ENCODE measurements at places on chromosomes 4 and X.

DNA sequence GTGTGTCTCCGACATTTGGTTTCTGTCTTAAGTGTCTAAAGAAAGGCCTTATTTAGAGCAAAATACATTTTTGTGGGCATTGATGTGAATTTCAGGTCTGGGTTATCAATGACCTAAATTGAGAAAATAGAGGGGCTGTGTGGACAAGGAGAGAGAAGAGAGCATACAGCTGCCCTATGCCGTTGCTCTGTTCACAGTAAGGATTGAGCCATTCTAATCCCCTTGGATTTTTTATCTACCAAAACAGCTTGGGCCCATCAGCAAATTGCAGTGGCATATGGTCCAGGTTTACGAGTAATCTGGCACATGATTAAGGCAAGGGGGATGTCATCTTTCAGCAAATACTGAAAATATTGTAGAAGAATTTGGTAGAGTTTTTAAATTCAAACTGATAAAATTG, 210.2 kb downstream of the ANTXR2 start:
- DNase-seq, result no peak

DNA sequence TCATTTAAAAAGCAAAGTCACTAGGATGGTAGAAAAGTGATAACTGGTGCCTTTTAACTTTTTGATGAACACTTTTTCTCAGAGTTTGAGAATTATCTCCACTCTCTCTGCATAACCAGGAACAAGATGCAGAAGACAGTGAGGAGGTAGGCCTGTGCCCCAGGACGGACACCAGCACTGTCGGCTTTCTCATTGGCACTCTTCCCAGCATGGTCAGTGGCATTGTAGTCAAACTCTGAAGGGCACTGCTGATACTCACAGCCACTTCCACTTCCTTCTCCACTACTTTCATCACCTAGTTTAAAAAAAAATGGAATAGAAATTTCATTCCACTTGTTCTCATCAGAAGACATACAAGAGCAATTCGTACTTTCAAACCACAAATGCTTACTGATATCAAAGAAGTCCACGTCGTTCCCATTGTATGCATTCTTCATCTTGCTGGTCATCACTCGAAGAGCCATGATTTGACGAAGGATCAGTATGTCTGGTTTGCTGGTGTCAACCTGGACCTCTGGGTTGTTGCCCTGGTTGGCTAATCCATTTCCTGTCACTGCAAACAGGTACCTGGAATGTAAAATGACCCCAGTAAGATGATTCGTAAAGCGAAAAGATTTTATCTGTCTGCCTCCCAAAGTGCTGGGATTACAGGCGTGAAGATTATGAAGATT, 84.8 kb upstream of the TFDP3 start:
- no peak for DNase-seq

DNA sequence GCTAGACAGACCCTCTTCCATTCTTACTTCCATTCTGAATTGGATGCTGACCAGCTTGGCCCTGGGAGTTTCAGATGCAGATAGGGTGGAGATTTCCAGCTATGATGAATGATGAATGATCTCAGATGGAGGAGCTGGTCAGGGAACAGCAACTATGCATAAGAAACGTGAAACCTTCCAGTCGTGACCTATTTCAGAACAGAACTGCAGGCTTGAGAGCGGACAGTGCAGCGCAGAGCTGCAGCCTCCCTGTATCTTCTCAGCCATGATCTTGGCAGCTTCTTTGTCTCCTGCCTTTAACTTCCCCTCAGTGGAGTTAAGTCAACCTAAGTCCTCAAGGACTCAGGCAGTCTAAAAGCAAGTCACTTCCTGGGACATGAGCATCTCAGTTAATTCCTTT, 43.3 kb upstream of the HAND2 start:
- no peak for DNase-seq

- no peak for DNase-seq
Measured at GRCh38 chrX:133608406-133608805, 193.1 kb upstream of the GPC4 start.

GRCh38 chr4:151690876-151691275, 69.9 kb downstream of the GATB start:
- DNase-seq, result no peak

DNA sequence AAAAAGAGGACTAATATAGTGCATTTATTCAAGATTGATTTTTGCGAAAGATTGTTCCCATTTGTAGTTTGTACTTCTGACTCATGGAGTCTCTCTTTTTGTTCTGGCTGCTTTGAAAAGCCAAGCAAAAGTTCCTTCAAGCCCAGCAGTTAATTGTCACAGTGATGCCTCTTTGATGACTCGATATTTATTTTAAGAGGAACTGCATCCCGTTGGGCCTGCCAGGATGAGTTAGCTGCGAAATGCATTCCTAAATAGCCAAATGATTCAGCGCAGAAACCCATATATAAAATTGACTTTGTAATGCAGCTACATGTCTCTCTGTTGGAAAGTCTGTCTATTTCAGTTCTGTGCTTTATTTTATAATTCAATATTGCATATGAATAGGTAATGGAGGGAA, 295.1 kb downstream of the GBA3 start:
- DNase-seq, result no peak

DNA sequence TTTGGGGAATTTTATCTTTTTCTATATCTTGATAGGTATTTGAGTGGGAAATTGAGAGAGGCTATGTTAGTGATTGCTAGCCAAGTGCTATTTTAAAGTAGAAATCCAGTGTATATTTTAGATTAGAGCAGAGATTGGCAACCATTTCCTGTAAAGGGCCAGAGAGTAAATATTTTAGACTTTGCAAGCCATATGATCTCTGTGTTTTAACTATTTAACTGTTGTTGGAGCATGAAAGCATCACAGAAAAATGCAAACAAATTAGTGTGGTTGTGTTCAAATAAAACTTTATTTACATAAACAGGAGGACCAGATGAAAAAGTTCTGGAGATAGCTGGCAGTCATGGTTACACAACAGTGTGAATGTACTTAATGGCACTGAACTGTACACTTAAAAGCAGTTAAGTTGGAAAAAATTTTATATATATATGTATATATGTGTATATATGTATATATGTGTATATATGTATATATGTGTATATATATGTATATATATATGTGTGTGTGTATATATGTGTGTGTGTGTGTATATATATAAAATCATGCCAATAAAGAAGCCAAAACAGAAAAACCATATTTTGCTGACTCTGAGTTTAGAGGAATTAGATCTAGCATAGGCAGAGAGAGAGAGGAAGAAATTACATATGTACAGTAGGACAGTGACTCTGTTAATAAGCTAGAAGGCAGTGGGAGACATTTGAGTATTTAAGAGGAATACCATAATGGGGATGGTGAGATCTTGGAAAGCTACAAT, 83.4 kb downstream of the TMEM164 start:
- DNase-seq, result no peak

GRCh38 chr4:183618681-183619080, 40.3 kb downstream of the RWDD4 start:
- no peak for DNase-seq

- no peak for DNase-seq
Measured at GRCh38 chr4:120691106-120691505, 231.4 kb downstream of the PRDM5 start.

DNA sequence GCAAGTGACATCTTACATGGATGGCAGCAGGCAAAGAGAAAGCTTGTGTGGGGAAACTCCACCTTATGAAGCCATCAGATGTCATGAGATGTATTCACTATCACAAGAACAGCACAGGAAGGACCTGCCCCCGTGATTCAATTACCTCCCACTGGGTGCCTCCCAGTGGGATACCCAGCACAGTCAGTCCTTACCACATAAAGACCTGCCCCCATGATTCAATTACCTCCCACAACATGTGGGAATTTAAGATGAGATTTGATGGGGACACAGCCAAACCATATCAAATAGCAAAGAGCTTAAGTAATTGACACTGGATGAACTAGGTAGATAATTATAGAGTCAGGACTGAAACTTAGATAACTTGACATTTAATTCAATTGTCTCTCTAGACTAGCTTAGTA, 85.6 kb downstream of the SLIT2 start:
- DNase-seq, result no peak

GRCh38 chr4:176156656-176157055, 38.7 kb downstream of the SPATA4 start:
- no peak for DNase-seq

DNA sequence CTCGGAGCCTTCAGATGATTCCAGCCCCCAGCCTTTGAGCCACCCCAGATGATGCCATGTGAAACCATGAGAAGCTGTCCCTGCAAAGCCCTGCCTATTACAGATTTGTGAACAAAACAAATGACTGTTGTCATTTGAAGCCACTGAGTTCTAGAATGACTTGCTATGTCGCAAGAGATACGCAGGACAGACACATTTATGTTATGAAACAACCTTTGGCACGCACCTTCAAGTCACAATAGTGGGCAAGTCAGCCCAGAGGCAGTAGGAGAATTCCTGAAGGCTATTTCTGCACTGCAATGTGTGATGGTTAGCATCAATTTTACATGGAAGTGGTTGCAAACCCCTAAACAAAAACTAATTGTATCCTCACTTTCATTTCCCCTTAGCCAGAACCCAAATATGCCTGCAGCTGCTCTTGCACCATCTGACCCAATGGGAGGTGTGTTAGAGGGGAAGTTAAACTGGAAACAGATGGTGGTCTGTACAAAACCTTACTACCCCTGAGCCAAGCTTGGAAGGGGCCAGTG, 174.4 kb upstream of the ATP6AP2 start:
- peak; percentile 46 for DNase-seq

GRCh38 chr4:65789341-65789740, 119.1 kb upstream of the EPHA5 start:
- no peak for DNase-seq

GRCh38 chr4:158863296-158863695, 94.5 kb downstream of the FNIP2 start:
- DNase-seq, result no peak

DNA sequence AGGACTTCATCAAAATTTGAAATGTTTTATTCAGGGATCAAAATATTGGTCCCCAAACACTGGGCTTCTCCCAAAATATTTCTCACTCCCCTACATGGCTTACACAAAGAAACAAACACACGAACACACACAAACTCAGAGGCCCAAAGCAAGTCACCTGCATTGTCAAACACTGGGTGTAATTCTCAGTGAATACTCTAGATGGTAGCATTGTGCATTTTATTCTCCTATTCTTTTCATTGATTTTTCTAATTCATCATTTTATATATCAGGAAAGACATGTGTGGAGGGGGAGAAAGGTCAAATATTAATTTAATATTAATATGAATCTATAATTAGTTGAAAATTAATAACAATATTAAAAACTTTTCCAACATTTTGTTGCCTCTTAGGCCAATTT, 72.3 kb upstream of the TNMD start:
- peak; percentile 16 for DNase-seq

GRCh38 chr4:77179519-77179918, 22.5 kb downstream of the CCNG2 start:
- no peak for DNase-seq

GRCh38 chr4:103073792-103074438, 2.6 kb downstream of the SLC9B2 start:
- DNase-seq, result no peak

DNA sequence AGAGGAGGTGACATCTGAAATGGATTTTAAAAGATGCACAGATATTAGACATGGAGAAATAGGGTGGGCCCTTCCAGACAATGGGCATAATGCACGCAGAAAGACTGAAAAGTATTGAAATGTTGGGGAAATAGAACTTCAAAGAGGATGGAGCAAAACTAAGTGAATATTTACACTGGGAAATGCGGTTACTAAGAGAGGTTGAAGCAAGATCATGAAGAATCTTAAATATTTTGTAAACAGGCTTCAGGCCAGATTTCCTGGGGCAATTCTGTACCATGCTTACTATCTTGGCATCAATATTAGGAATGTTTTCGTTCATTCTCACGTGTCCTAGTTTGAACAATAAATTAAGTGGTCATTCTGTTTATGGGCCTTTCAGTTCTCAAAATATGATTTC, 216.3 kb downstream of the ADAMTS3 start:
- DNase-seq, result no peak

DNA sequence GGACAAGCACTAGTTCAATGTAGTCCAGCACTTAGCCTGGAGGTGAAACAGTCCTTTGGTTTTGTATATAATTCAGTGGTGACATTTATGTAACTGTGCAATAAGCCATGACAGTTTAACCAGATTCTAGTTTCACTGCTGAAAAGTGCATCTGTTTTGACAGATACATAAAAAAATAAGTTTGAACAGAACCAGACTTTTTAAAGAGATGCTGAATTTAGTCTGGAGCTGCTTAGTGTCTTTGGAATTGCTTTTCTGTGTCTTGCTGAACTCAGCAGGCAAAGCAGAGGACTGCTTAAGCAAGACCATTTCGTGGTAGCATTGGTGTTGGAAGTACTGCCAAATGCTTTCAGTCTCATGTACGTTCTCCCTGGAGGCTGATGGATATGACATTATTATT, 393.5 kb downstream of the MAPK10 start:
- DNase-seq, result no peak

DNA sequence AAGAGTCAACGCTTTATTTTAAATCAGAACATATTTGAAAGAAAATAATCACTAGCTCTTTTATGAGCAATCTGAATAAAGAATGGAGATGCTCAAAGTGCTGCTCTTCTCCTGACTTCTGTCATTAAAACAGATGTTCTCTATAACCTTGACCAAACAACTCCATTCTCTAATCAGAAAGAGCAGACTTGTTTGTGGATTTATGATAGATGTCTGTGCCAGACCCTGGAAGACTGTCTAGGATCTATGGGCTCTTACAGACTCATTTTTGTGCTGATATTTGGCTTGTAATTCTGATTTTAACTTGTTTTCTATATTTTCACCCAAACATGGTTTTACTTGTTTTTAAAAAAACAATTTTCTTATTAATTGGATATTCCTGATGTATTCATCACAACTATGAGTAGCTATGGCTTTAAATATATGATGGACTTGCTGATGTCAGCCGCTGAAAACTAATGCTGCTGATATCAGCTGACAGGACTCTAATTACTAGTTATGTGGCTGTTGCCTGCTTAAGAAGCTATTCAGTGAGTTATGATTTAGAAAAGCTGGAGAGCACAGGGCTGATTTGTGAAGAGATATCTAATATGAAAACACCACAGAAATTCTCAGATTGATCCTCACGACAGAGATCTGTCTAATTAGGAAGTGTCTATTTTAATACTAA, 31.6 kb upstream of the MAML3 start:
- no peak for DNase-seq

GRCh38 chr4:6269616-6270511, at the start of gene WFS1:
Gene WFS1 (plus strand): TSS chr4:6269850. CDS start chr4:6277456, 7,606 bp downstream.
- DNase-seq, result peak; percentile 99

DNA sequence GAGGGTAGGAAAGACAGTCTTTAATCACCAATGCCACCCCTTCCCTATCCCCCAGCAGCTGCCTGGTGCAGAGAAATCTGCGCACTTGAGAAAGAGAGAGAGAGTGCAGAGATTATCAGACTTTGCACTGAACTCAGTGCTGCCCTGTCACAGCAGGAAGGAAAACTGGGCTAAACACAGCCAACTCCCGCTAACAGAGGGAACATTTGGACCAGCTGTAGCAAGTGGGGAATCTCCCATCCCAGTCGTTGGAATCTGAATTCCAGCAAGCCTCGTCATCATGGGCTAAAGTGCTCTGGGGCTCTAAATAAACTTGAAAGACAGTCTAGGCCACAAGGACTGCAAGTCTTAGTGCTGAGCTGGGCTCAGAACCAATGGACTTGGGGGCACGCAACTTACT, 168.7 kb downstream of the DLG3 start:
- no peak for DNase-seq

GRCh38 chr4:80071604-80072227, 1.3 kb downstream of the ANTXR2 start:
- DNase-seq, result no peak
